ENCODE measurements at places on chromosomes 7 and 10. TPM values are rescaled to one million over a fixed set of nuclear protein-coding genes. Genes with fewer than 3 reads are reported as not detected.

Gene CRYGN
- polyA plus RNA-seq: 5.6 TPM

Gene FGL2
- polyA plus RNA-seq: 43.9 TPM

Gene HKDC1
- 34.1 TPM for polyA plus RNA-seq

Gene CYP2W1
- polyA plus RNA-seq: 4.1 TPM

Gene TUBB8
- 1.3 TPM for polyA plus RNA-seq

Gene GIMAP5
- polyA plus RNA-seq: 5.9 TPM
